ENCODE measurements at places on chromosomes 4 and X.

GRCh38 chr4:54495091-54495490 lies 162.7 kb upstream of the KIT start:
- H3K36me3 ChIP-seq, result no peaks in the 10 kb centered on the region
- no peaks in the 10 kb centered on the region for H3K27me3 ChIP-seq
- no peak overlapping the region for H3K4me3 ChIP-seq
- no peak overlapping the region for H3K27ac ChIP-seq
- DNase-seq, result no peak

DNA sequence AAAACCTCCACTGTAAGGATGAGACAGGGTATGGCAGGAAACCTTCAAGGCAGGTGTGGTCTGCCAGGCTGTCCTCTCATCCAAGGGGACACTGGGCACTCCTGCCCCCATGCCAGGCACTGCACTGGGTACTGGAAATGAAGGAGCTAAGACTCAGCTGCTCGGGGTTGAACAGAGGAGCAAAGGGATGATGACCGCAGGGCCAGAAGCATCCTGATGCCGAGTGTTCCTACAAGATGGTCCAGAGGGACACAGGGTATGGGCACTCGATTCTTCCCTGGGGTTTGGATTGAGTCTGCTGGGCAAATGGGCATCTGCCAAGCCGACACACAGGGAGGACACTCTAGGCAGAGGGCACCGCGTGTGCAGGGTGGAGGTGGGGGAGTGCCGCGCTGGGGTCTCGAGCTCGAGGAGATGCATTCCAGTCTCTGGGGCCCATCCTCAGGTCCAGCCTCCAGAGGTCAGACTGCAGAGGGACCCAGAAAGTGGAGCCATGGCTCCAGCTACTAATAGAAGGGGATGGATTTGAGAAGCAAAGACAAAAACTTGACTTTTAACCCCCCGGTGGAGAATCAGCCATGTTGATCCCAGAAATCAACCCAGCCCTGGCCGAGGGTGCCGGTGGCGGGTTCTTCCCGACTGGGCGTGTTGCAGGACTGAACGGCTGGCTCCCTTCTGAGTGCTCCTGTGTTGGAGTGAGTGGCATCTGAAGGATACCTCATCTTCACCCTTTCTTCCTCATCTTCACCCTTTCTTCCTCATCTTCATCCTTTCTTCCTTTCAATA lies 247.0 kb downstream of the AFAP1 start:
- no peak overlapping the region for H3K4me3 ChIP-seq
- no peak overlapping the region for H3K27ac ChIP-seq
- no peak for DNase-seq
- H3K4me1 ChIP-seq, result no peaks in the 10 kb centered on the region
- H3K27me3 ChIP-seq, result no peaks in the 10 kb centered on the region

GRCh38 chrX:40953369-40953768 lies 131.9 kb upstream of the USP9X start:
- H3K27me3 ChIP-seq, result no peaks in the 10 kb centered on the region
- no peaks in the 10 kb centered on the region for H3K4me1 ChIP-seq
- no peak overlapping the region for H3K4me3 ChIP-seq
- no peak overlapping the region for H3K27ac ChIP-seq
- H3K36me3 ChIP-seq, result no peaks in the 10 kb centered on the region
- no peak for DNase-seq

DNA sequence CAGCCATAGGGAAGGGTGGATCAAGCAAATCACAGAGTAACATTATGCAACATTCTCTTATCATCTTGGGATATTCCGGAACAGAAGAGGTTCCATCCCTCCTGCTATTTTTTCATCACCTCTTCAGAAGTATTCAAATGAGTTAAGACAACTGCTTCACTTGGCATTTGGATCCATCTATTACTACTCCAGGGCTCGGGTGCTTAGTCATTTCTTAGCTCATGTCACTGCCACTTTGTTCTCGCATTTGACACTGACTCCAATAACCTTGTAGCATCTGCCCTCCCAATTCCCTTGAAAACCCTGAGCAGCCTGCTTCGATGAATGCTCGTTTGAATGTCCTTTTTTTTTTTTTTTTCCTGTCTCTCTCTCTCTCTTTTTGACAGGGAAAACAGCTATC lies 114.9 kb downstream of the PPARGC1A start:
- H3K27me3 ChIP-seq, result no peaks in the 10 kb centered on the region
- H3K4me1 ChIP-seq, result no peaks in the 10 kb centered on the region
- H3K4me3 ChIP-seq, result no peak overlapping the region
- H3K27ac ChIP-seq, result no peak overlapping the region
- no peaks in the 10 kb centered on the region for H3K36me3 ChIP-seq
- no peak for DNase-seq

Data from CD8-positive, alpha-beta memory T cell (primary cell).